ENCODE measurements at places on chromosomes 5 and 9.

GRCh38 chr5:66891184-66891925, 295.2 kb downstream of the MAST4 start:
- DNase-seq = no peak

GRCh38 chr5:147321569-147321968, 86.7 kb downstream of the STK32A start:
- DNase-seq = no peak

DNA sequence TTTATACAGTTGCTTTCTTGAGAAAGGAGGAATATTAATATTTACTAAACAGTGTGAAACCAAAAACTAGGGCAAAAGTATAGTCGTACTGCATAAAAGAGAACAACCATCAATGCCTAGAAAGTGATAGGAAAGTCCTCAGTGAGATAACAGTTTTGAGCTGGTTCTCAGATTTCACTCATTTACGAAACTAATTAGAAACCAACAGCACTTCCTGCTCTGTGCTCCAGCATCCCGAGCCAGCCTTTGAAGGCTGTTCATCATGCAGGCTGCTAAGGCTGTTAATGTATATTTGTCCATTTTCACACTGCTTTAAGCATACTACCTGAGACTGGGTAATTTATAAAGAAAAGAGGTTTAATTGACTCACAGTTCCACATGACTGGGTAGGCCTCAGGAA, 2039.9 kb downstream of the EFNA5 start:
- DNase-seq = no peak

DNA sequence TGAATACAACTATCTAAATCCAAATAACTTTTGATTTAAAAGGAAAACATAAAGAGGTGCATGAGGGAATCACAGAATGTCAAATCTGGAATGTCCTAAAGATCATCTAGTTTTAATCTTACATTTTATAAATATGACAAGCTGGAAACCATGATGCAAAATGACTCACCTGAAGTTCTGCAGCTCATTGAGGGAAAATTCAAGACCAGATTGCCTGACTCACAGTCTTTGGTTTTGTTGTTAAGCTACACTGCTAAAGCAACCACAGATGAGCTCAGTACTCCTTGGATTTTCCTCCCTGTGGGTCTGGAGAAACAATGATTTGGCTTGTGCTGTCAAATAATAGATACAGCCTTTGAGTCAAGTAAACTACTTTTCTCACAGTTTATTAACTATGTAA, 19.1 kb upstream of the EDIL3 start:
- no peak for DNase-seq

- no peak for DNase-seq
These were observed 49.6 kb upstream of the TNFSF15 start for GRCh38 chr9:114855488-114855887.

DNA sequence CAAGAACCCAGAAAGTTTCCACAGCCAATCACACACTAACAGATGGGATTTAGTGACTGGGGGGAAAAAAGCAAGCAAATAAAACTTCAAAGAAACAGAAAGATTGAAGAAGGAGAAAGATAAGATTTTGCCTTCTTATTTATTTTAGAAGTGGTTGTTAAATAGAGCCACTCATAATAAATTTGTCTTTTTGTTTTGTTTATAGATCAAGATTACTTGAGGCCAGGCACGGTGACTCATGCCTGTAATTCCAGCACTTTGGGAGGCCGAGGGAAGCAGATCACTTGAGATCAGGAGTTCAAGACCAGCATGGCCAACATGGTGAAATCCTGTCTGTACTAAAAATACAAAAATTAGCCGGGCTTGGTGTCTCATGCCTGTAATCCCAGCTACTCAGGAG, 94.9 kb upstream of the RANBP3L start:
- no peak for DNase-seq

DNA sequence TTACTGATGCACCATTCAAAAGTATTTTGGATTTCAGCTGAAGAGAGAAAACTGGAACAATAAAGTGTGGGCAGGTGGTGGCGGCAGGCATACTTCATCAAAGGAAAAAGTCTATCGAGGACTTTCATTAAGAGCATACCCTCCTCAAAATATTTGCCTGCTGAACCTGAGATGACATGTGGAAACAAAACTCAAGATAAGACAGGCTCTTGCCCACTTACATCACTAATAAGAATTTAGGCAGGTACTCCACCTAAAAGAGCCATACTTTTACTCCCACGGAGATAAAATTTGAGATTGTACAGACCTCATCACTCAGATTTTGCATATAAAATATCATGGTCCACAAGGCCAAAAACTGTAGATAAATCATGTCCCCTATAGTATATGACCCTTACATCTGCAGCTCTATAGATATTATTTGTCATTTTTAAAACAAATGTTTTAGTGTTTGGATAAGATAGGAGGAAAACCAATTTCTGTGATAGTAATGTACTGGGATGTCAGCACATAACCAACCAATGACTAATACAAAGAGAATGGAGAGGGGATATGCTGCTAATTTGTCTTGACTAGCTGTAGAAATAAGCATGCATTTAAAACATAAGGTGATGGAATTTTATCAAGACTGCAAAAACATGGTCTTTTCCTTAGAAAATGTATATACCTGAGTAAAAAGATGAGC, 730.6 kb upstream of the ZNF608 start:
- DNase-seq = no peak

Measured in KBM-7 (cell line).